Thymus (tissue), 14 donors: ENCODE measurements at places on chromosomes 6 and 20. TPM values are rescaled to one million over a fixed set of nuclear protein-coding genes. Genes with fewer than 3 reads are reported as not detected.

DNA sequence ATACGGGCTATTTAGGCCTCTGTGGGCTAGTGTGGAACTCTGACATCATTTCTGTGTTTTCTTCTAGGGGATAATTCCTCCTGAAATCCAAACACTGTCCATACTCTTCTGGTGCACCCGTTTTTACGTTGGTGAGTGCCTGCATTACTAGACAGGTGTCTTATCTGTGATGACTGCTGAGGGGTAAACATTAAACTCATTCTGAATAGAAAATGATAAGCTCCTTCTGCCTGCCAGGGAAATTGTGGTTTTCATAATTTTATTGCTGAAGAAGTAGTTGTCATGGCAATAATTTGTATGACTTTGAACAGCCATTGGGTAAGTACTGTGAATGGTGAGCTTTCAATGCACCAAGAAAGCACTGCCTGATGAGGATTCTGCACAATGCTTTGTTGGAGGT lies 705.6 kb downstream of the UTRN start:
- H3K4me3 ChIP-seq, result no peak overlapping the region
- no peak overlapping the region for H3K27ac ChIP-seq
- H3K4me1 ChIP-seq, result no peaks in the 10 kb centered on the region
- no peak for DNase-seq

- no peak overlapping the region for H3K27ac ChIP-seq
- H3K4me3 ChIP-seq, result no peak overlapping the region
- H3K4me1 ChIP-seq, result no peaks in the 10 kb centered on the region
- no peaks in the 10 kb centered on the region for H3K27me3 ChIP-seq
- DNase-seq, result no peak
- no peaks in the 10 kb centered on the region for H3K36me3 ChIP-seq
Observed at GRCh38 chr6:96156425-96156824, 140.7 kb downstream of the FUT9 start.

GRCh38 chr6:153117986-153118879 lies 12.8 kb downstream of the RGS17 start:
- no peaks in the 10 kb centered on the region for H3K4me1 ChIP-seq
- no peaks in the 10 kb centered on the region for H3K36me3 ChIP-seq
- DNase-seq, result no peak
- H3K4me3 ChIP-seq, result no peak overlapping the region

GRCh38 chr6:36716476-36717093 lies 19.0 kb downstream of the RAB44 start:
- no peaks in the 10 kb centered on the region for H3K27me3 ChIP-seq
- H3K4me3 ChIP-seq, result no peak overlapping the region
- no peak for DNase-seq
- no peaks in the 10 kb centered on the region for H3K4me1 ChIP-seq
- H3K27ac ChIP-seq, result no peak overlapping the region

- no peak for DNase-seq
- no peaks in the 10 kb centered on the region for H3K4me1 ChIP-seq
- H3K36me3 ChIP-seq, result no peaks in the 10 kb centered on the region
- no peak overlapping the region for H3K4me3 ChIP-seq
- H3K27me3 ChIP-seq, result no peaks in the 10 kb centered on the region
- no peak overlapping the region for H3K27ac ChIP-seq
Observed at GRCh38 chr20:20292472-20292871, 75.4 kb upstream of the INSM1 start.

GRCh38 chr20:53565254-53565653 lies 28.4 kb downstream of the ZNF217 start:
- no peak overlapping the region for H3K27ac ChIP-seq
- H3K4me1 ChIP-seq, result no peaks in the 10 kb centered on the region
- no peak for DNase-seq

GRCh38 chr20:47133809-47134456 lies 222.6 kb downstream of the ZMYND8 start:
- H3K27me3 ChIP-seq, result no peaks in the 10 kb centered on the region
- H3K36me3 ChIP-seq, result no peaks in the 10 kb centered on the region
- H3K4me1 ChIP-seq, result no peaks in the 10 kb centered on the region
- no peak overlapping the region for H3K27ac ChIP-seq

PLCB1 gene
- total RNA-seq, result 4.7 TPM

DNA sequence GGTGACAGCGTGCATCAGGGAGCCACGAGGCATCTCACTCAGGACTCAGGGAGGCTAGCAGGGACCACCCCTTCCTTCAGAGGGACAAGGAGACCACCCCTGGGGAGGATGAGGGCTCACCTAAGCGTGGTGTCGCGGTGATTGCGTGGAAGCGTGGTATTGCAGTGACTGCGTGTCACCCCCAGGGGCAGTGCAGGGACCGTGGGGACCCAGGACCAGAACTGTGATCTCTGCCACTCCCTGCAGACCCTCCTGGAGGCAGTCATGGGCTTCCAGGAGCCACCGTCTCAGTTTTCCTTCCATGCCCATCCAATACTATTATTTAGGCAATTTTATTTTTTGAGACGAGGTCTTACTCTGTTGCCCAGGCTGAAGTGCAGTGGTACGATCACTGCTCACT lies 147.1 kb downstream of the TAF4 start:
- no peaks in the 10 kb centered on the region for H3K4me1 ChIP-seq
- no peaks in the 10 kb centered on the region for H3K27me3 ChIP-seq
- no peak overlapping the region for H3K27ac ChIP-seq
- no peak for DNase-seq
- H3K4me3 ChIP-seq, result no peak overlapping the region

CCHCR1 gene
- 14.2 TPM for total RNA-seq

CFAP61 gene
- 0.24 TPM for total RNA-seq

DNA sequence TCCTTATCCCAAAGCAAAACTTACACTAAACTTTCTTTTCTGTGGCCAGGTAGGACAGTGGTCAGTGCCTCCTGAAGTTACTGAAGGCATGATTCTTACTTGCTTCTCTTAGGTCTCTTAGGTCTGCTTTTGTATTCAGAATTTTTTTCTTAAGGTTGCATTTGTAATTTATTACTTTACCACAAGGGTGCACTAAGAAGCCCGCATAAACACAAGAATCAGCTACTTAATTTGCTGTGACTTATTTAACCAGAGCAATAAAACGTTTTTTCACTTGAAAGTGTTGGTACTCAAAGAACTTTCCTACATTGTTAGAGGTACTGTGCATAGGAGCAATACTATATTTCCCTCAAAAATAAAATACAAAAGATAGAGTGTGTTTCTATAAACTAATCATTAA lies 75.4 kb upstream of the LAMA2 start:
- H3K27me3 ChIP-seq, result no peaks in the 10 kb centered on the region
- DNase-seq, result no peak
- H3K4me3 ChIP-seq, result no peak overlapping the region
- H3K27ac ChIP-seq, result no peak overlapping the region
- H3K4me1 ChIP-seq, result no peaks in the 10 kb centered on the region

- H3K27me3 ChIP-seq, result no peaks in the 10 kb centered on the region
- no peak overlapping the region for H3K27ac ChIP-seq
- H3K4me1 ChIP-seq, result no peaks in the 10 kb centered on the region
- H3K4me3 ChIP-seq, result no peak overlapping the region
- peaks cover 13% of the 10 kb centered on the region for H3K36me3 ChIP-seq
- no peak for DNase-seq
Observed at GRCh38 chr6:149513915-149514314, 29.1 kb upstream of the ZC3H12D start.

GRCh38 chr6:145744619-145745018 lies 9.3 kb upstream of the EPM2A start:
- H3K4me3 ChIP-seq, result no peak overlapping the region
- DNase-seq, result no peak
- no peaks in the 10 kb centered on the region for H3K27me3 ChIP-seq

GRCh38 chr6:93238632-93239031 lies 180.7 kb downstream of the EPHA7 start:
- no peaks in the 10 kb centered on the region for H3K4me1 ChIP-seq
- no peak overlapping the region for H3K27ac ChIP-seq

COL19A1 gene
- 8.7 TPM for total RNA-seq

GRCh38 chr6:149471801-149472200 lies 13.0 kb downstream of the ZC3H12D start:
- no peaks in the 10 kb centered on the region for H3K27me3 ChIP-seq
- no peaks in the 10 kb centered on the region for H3K4me1 ChIP-seq
- no peak overlapping the region for H3K4me3 ChIP-seq
- no peaks in the 10 kb centered on the region for H3K36me3 ChIP-seq

- no peak overlapping the region for H3K4me3 ChIP-seq
- no peak for DNase-seq
- H3K4me1 ChIP-seq, result no peaks in the 10 kb centered on the region
- no peaks in the 10 kb centered on the region for H3K27me3 ChIP-seq
Observed at GRCh38 chr20:51884561-51884960, 82.2 kb upstream of the SALL4 start.

CHMP4B gene
- total RNA-seq, result 39.9 TPM

HDGFL1 gene
- not detected for total RNA-seq

GRCh38 chr6:116514111-116514510 lies 2.7 kb downstream of the CALHM5 start:
- no peaks in the 10 kb centered on the region for H3K27me3 ChIP-seq
- no peak overlapping the region for H3K4me3 ChIP-seq
- no peak for DNase-seq
- no peaks in the 10 kb centered on the region for H3K4me1 ChIP-seq
- H3K36me3 ChIP-seq, result no peaks in the 10 kb centered on the region

- no peaks in the 10 kb centered on the region for H3K4me1 ChIP-seq
- H3K27ac ChIP-seq, result no peak overlapping the region
- H3K4me3 ChIP-seq, result no peak overlapping the region
- no peak for DNase-seq
- no peaks in the 10 kb centered on the region for H3K36me3 ChIP-seq
Observed at GRCh38 chr6:146154197-146154596, 125.3 kb downstream of the GRM1 start.

UNC5CL gene
- total RNA-seq, result 2.7 TPM

VARS1 gene
- 16.6 TPM for total RNA-seq

DNA sequence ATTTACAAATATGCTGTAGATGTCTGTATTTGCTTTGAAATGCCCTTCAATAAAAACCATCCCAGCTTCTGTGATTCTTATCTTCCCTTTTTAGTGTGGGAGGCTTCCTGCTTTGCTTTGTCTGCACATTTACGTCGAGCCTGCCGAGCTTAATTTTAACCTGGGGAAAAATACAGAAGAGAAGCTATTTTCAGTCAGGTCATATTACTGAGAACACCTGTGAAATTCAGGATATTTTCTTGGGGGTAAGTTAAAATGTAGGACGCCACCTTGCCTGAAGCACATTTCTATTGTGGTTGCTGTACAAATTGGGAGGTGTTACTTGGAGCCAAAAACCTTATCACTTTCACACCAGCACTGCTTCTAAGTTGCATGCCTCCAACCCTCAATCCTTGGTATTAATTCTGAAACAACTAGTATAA lies 43.6 kb upstream of the FUCA2 start:
- no peaks in the 10 kb centered on the region for H3K27me3 ChIP-seq
- peaks cover 15% of the 10 kb centered on the region for H3K4me1 ChIP-seq
- no peaks in the 10 kb centered on the region for H3K36me3 ChIP-seq

- H3K36me3 ChIP-seq, result no peaks in the 10 kb centered on the region
- H3K4me1 ChIP-seq, result no peaks in the 10 kb centered on the region
- H3K27ac ChIP-seq, result no peak overlapping the region
- DNase-seq, result no peak
- H3K27me3 ChIP-seq, result no peaks in the 10 kb centered on the region
- H3K4me3 ChIP-seq, result no peak overlapping the region
Observed at GRCh38 chr20:14343491-14344065, 6.2 kb upstream of the FLRT3 start.

DNA sequence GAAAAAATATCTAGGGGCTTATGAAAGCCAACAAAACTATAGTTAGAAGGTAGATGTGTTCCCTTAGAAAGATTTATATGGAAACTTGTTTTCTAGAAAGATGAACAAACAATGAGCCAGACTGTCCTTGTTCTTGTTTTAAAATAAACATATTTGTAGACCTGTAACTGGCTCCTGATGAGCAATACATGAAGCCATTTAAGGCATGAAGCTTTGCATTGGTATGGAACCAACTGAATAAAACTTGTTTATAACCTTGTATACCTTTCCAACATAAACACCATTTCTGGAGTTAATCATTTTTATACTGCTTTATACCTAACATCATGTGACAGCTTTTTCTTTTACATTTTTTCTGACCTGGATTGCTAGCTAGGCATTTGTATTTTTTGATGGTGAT lies 247.8 kb downstream of the PRL start:
- no peaks in the 10 kb centered on the region for H3K36me3 ChIP-seq
- peaks cover 18% of the 10 kb centered on the region for H3K4me1 ChIP-seq
- H3K27ac ChIP-seq, result no peak overlapping the region
- no peak for DNase-seq
- H3K27me3 ChIP-seq, result no peaks in the 10 kb centered on the region

PLAGL2 gene
- 2.8 TPM for total RNA-seq

DNA sequence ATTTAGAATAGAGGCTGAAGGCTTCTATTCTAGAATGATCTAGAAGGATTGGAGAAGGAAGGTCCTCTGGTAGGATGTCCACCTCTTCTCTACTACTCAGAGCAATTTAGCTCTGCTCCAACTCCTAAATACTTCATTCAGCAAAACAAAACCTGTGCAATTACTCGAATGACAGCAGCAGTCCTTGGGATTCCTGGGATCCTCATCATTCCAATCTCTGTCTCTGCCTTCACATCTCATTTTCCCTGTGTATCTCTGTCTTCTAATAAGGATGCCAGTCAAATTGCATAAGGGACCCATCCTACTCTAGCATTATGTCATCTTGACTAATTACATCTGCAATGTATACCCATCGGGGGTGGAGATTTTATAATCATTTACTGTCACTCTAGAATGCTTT lies 5.5 kb upstream of the AIG1 start:
- no peak for DNase-seq
- no peaks in the 10 kb centered on the region for H3K36me3 ChIP-seq
- no peak overlapping the region for H3K4me3 ChIP-seq
- no peaks in the 10 kb centered on the region for H3K4me1 ChIP-seq
- H3K27me3 ChIP-seq, result peaks cover under 1% of the 10 kb centered on the region

DNA sequence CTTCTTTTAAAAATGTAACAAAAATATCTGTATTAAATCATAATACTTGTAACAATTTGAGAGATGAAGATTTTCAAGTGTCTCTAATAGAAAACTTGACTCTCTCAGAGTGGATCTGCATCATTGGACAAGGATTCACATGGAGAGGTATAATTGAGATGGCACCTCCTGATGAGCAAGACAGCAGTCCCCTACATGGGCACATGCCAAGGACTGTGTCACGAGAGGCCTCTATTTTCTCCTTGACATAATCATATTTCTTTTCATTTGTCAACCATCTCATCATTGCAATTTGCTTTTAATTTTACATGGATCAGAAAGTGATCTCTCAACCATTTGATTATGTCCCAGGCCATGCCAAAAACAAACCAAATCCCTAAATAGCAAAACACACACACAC lies 206.8 kb upstream of the THEMIS start:
- DNase-seq, result no peak
- H3K4me3 ChIP-seq, result no peak overlapping the region
- H3K27me3 ChIP-seq, result no peaks in the 10 kb centered on the region
- no peaks in the 10 kb centered on the region for H3K36me3 ChIP-seq
